ENCODE measurements at places on chromosomes 7 and 10.

DNA sequence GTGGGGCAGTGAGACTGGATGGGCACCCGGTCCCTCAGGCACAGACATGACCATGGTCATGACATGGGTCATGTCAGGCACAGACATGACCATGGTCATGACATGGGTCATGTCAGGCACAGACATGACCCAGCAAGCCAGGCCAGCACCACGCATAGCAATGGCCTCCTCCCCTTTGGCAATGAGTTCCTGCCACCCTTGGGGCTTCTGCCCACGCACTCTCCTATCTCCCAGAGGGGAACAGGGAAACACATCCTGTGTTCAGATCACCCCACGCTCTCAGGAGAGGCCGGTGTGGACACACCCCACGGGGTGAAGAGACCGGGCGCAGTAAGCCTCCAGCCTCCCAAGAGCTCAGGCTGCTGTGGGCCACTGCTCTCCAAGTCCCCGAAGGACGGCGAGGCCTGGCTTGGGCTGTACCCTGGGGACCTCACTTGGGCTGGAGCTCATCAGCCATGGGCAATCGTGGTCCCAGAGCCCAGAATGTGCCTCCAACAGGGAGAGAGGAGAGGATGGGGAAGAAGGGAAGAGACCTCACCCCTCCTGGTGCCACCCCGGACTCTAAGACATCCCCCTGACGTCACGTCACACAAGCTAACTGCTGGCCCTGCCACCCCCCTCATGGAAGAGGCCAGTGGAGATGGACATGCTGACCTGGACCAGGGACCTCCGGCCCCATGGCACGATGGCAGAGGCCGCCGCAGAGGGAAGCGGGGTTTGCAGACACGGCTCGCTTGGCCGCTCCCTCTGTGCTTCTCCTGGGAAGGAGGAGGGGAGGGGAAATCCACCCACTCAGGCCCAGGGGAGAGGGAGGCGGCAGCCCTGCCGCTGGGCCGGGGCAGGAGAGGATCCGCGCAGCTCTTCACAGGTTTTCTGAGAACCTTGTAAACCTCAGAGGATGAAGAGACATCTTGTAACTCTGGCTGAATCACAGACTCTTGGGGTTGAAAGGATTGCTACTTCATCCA is 269.6 kb downstream of the ELFN1 start:
- DNase-seq: no peak

- DNase-seq: no peak
Measured at GRCh38 chr7:124403112-124403511, 362.5 kb downstream of the GPR37 start.

DNA sequence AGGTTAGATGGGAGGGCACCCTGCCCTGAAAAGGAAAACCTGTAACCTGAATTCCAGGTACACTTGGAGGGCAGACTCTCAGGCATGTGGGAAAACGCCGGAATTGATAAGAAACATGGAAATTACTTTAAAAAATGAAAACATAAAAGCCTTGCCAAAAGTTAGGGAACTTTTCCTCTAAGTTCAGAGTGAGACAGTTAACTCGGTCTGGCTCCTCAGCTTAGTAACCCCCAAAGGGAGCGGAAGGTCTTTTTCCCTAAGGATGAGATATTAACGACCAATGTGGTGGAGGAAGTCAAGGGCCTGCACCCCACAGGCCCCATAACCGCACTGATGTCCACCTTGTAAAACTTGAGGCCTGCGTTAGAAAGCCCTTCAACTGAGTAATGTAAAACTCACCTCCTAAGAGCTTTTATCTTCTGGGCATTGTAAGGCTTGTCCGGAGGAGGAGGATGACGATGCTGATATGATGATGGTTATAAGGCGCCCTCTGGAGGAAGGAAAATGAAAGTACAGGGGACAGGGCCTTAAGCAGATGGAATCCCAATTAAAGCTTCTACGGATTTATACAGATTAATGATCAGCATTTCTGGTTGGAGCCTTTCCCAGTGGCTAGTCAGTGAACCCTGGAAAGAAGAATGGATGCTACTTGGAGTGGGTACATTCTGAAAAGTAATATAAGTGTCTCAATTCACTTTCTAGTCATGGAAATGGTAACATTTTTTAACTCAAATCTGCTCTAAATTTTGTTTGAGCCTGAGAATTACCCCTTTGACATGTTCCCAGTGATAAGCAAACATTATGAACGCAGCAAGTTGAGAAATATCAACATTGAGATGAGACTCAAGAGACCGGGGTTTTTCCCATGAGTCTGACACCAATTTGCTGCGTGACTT is 694 bp downstream of the COL1A2 start:
- peak; percentile 86 for DNase-seq

- DNase-seq: no peak
Measured at GRCh38 chr10:113285305-113285704, 267.5 kb upstream of the HABP2 start.

DNA sequence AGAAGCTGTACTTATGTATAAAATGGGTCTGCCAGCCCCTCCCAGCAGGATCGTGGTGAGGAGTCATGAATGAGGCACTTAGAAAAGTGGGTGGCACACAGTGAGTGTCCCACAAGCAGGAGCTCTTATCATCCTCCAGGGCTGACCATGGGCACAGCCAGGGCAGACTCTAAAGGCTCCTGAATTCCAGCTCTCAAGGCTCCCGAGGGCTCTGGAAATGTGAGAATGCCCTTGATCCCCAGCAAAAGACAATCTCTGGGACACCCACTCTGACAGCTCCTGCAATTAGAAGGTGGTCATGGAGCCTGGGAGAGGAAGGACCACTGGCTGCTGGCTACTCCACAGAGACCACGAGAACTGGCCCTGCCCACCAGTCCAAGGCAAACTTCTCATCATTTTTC is 1.6 kb downstream of the VSTM4 start:
- no peak for DNase-seq
